Dermis microvascular lymphatic vessel endothelial cell (primary cell): ENCODE measurements at places on chromosomes 5 and 9.
A peak's percentile ranks its signal among the peaks of the same experiment; 100 is the strongest.

GRCh38 chr5:171581781-171582180 lies 162.3 kb downstream of the FGF18 start:
- no peak for DNase-seq

GRCh38 chr9:126111556-126111955 lies 215.1 kb upstream of the MVB12B start:
- DNase-seq: no peak

- no peak for DNase-seq
Measured at GRCh38 chr5:28808967-28809810, 1770.8 kb upstream of the CDH9 start.

DNA sequence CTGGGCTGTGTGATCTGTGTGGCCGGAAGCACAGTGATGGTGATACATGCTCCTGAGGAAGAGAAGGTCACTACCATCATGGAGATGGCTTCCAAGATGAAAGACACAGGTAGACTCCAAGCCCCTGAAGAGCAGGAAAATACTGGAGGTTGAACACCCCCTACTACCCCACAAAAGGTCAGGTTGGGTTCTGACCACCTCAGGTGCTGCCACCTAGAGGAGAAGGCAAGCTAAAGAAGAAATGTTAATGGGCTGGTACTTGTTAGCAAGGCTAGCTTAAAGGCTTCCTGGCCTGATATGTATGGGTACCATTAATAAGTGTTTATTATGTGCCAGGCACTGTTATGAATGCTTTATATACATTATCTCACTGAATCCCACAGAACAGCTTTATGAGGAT lies 11.7 kb downstream of the NIPAL4 start:
- DNase-seq: peak; percentile 33

- DNase-seq: no peak
Measured at GRCh38 chr5:115372146-115372545, 75.7 kb upstream of the CCDC112 start.

- DNase-seq: no peak
Measured at GRCh38 chr5:7851617-7852289, 820 bp upstream of the CFAP90 start.

- no peak for DNase-seq
Measured at GRCh38 chr5:7398596-7399280, 2.8 kb downstream of the ADCY2 start.

DNA sequence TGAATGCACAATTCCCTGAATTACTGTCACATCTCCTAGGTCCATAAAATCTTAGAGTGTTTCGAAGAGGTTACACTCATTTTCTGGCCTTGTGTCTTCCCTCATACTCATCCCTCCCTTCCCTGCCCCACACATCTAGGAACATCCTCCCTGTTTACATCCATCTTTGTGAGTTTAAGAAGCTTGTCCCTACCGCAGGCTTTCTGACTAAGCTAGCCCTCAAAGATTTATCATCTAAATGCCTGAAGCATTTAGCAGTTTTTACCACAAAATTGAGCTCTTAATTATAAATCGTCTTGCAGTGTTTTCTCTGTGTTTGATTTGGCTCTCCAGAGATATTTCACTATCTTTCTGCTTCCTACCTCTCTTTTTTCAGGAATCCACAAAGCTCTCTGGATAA lies 374.8 kb downstream of the KIAA0825 start:
- DNase-seq: no peak

DNA sequence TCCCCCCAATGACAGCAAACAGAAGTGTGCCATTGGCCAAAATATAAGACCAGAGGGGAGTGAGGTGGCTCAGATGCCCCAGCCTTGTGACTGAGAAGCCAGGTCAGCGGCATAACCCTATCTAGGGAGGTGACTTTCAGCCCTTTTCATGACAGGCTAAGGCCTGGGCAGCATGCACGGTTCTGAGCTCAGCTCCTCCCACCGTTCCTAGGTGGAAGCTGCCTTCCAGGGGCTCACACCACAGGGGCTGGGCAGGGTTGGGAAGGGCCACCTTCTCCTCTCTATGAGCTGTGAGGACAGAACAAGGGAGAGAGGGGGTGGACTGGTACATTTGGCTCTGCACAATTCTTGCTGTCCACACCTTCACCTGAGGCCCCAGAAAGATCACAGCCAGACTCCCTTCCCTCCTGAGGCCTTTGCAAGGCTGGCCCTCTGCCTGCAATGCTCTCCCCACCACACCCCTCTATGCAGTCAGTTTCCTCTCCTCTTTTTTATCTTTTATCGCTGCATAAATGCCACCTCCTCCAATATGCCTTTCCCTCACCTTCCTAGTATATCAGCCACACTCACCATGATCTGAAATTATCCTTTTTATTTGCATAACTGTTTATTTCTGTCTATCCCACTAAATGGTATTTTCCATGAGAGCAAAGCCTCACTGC lies 5.1 kb upstream of the EGR1 start:
- no peak for DNase-seq

- DNase-seq: no peak
Measured at GRCh38 chr9:90064248-90064647, 459.4 kb downstream of the GADD45G start.

DNA sequence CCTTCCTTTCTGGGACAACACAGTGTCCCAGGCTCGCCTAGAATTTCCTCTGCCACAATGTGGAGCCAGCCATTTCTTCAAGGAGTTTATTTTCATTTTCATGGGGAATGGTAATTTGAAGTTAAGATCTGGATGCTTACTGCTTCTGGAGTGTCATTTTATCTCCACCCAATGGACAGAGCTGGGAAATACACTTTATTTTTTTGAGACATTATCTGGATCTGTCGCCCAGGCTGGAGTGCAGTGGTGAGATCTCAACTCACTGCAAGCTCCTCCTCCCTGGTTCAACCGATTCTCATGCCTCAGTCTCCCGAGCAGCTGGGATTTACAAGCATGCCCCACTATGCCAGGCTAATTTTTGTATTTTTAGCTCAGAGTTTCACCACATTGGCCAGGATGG lies 12.7 kb upstream of the THG1L start:
- DNase-seq: peak; percentile 70

DNA sequence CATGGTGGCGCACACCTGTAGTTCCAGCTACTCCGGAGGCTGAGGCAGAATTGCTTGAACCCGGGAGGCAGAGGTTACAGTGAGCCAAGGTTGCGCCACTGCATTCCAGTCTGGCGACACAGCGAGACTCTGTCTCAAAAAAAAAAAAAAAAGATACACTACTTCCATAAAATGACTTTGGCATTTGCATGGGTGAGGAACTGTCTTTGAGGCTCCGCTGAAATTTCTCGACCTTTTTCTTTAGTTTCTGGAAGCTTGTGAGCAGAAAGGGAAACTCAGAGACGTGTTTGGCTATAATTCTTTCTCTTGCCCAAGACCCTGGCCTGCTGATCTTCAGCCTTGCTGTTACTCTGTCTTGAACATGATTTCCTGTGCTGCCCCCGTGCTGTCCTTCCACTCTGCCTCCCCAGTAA lies 37.3 kb downstream of the SPIN1 start:
- no peak for DNase-seq

DNA sequence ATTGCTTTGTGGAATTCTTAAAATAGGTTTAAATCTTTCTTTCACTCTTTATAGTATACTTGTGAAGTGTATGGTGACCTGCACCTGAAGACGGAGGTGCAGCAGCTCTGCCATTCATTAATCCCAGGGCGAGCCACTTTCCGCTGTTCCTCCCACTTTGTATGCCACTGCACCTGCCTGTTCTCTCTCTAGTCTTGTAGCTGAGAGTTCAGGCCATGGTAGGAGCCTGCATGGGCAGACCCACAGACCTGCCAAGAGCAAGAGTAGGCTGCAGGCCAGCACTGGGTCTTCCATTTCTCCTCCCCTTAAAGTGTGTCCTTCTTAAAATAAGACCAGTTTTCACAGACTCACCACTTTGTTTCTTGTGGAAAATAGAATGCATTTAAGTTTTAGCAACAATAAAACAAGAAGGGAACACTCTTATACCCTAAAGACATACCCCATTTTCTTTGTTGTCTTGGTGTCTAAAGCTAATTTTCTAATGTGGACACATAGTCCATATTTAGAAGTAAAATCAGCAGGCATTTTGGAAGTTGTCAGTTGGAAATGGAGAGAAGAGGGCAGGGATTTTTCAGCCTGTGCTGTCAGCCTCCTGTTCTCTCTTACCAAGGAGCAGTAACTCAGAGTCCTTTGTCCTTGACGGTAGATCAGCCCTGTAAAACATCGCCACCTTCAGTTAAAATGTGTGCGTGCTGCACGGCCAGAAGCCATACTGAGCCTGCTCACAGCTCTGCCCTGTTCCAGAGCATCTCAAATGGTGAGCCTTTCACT lies 103.2 kb downstream of the SNCAIP start:
- peak; percentile 55 for DNase-seq
